NCI-H1092 (cell line): ENCODE measurements at places on chromosomes 3 and 15.

DNA sequence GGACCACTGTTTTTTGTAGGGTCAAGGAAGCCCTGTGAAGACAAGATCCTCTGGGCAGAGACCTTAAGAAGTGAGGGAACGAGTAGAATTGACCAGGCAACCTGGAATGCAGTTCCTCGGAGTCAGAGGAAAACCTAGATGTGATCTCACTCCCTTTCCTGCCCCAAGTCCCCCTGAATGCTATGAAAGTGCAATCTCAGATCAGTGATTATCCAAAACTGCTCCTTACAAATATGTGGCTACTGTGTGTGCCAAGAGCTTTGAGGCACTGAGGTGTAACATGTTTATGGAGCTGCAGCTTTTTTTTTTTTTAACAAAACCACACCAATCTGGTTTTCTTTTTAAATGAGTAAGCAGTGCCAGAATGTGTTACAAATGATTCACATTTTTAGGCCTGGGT is 35.8 kb downstream of the THSD4 start:
- no peak for DNase-seq

DNA sequence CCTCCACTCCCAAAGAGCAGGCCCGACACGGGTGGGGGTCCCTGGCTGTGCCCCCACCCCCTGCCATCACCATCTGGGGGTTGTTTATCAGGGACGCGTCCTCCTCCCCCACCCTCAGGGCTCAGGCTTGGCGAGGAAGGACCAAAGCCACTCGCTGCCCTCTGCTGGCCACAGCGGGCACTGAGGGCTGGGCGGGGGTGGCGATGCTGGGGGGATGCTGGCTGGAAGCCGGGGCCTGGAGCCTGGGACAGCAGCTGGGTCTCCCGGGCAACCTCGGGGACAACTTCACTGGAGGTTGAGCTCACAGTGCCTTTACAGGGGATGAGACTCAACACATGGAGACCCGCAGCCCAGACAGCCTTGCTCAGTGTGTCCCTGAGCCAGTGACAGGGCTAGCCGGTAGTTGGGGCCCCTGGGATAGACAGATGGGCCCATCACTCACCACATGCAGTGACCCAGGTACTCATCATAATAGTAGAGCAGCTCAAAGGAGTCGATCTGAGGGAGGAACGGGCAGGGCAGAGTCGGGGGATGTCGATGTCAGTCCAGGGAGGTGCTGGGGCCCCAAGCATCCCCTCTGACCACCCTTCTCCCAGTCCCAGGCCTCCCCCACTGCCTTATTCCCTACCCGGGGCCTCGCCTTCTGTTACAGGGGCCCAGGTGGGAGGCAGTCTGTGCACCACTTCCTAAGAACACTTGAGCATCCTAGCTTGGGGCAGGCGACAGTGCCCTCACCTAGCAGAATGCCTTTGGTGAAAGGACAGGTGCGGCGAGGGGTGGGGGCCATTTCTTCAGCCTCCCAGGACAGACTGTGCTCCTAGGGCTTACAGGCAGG is 5.9 kb upstream of the CALML4 start:
- no peak for DNase-seq

- DNase-seq: no peak
Observed at GRCh38 chr3:62277450-62277849, 95.9 kb downstream of the FEZF2 start.

GRCh38 chr15:79053894-79054293 is 36.7 kb downstream of the RASGRF1 start:
- DNase-seq: no peak

DNA sequence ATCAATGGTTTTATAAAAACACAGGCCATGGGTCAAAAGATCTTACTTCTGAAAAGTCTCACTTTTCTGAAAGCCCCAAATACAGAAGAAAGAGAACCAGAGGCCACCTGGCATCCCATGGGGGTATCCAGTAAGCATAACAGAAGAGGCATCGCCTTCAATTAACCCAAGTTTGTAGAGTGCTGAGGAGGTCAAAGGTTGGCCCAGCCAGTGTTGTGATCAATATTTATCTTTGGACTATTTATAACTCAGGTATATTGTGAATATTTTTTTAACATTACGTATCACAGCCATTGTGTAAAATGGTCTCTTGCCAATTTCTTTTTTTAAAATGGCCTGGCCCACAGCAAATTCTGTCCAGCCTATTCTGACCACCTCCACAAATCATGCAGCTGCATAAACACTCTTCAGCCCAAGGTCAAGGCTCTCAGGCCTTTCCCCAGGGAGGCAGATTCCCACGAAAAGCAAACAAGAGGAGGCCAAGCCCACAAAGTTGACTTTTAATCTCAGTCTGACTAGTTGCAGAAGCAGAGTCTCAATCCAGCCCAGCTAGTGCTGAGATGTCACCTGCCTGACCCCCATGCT is 26.2 kb upstream of the SPTBN5 start:
- no peak for DNase-seq

- DNase-seq: no peak
Observed at GRCh38 chr3:14156201-14156600, 22.2 kb downstream of the XPC start.

GRCh38 chr3:141913150-141913811 is 36.8 kb downstream of the ATP1B3 start:
- DNase-seq: peak; percentile 31

GRCh38 chr3:32553973-32554372 is 16.7 kb downstream of the DYNC1LI1 start:
- DNase-seq: no peak

- no peak for DNase-seq
Observed at GRCh38 chr3:100525753-100526612, 33.6 kb downstream of the TMEM45A start.

DNA sequence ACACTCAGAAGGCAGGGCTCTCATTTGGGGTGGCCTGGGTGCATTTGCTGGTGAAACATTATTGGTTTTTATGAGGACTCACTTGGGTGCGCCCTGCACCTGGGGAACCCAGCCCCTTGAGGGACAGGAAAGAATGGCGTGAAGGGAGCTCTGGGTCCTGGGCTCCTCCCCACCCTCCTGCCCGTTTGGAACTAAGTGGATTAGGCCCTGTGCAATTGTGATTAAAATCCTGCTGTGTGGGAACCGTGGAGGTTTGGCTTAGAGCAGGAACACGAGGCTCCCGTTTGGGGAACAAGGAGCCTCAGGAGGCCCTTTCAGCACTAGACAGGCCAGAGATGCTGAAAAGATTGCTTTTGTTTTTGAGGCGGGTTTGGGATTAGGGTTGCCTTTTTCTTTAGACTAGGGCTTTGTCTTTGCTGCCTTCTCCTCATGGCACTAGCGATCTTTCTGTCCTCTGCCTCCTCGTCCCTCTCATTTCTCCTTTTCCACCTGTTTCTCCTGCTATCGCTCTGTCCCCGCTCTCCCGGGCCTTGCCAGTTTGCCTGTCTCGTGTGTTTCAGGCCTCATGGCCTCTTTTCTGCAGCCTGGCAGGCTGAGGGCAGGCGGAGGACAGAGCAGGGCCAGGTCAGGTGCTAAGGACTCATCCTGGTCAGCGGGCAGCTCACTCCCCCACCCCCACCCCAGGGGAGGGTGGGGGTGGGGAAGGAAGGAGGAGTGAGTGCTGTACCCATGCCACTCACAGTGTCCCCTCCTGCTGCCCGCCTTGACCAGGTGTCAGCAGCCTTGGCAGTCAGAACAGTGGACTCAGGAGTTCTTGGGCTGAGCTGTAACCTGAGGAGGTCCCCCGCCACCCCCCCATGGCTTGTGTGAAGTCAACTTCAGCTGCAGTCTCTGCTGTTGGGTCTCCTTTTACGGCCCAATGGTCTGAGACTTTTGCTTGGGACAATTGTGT is 8.6 kb downstream of the MAPKAPK3 start:
- no peak for DNase-seq

DNA sequence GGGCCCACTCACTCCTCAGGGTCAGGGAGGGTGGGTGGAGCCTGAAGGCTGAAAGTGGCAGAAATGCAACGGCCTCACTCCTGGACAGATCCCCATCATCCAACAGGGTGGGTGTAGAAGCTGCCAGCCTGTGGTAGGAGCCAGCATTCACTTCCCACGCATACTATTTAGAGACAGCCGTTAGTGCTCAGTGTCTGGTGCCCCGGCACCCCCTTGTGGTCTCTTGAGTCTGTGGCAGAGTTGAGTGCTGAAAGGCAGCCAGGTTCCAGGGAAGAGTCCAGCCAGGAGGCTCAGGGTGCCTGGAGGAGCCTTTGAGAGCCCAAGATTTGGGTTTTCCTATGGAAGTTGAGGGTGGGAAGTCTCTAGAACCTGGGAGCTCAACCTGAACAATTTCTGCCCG is 2.1 kb upstream of the GNAT1 start:
- peak; percentile 26 for DNase-seq

GRCh38 chr15:84992157-84992944 is 10.7 kb downstream of the PDE8A start:
- DNase-seq: no peak

- no peak for DNase-seq
Observed at GRCh38 chr15:74173380-74174218, at the start of gene ISLR. Gene ISLR, plus strand, starts transcription at chr15:74173710. Its CDS starts 1,149 bp downstream, at chr15:74174859.

DNA sequence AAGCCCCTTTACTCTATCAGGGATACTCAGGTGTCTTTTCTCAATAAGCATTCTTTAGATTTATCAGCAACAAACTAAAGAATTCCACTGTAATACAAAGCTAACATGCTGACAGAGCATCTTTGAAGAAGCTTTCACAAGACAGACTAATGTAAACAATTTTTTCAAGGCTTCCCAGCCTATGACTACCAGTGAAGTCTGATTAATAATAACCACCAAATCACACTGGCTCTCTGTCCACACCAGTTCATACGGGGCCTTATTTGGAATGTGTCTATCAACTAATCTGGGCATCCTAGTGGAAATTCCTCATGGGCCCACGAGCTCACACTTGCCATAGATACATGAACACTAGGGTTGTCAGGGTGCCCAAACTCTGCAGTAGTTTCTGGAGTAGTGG is 84.5 kb downstream of the EFL1 start:
- DNase-seq: no peak

DNA sequence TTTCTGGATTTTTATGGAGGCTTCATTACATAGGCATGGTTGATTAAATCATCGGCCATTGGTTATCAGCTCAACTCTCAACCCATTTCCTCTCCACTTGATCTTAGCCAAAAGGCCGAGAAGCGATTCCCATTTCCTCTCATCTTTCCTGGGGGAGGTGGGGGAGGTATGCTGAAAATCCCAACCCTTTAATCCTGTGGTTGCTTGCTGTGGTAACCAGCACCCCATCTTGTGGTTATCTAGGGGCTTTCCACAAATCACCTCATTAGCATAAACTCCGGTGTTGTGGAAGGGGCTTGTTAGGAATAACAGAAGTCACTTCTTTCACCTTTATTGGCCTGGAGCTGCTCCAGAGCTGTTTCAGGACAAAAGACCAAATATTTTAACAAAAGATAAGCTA is 20.9 kb downstream of the PDE8A start:
- no peak for DNase-seq

- no peak for DNase-seq
Observed at GRCh38 chr15:67079361-67079760, 14.0 kb downstream of the SMAD3 start.

DNA sequence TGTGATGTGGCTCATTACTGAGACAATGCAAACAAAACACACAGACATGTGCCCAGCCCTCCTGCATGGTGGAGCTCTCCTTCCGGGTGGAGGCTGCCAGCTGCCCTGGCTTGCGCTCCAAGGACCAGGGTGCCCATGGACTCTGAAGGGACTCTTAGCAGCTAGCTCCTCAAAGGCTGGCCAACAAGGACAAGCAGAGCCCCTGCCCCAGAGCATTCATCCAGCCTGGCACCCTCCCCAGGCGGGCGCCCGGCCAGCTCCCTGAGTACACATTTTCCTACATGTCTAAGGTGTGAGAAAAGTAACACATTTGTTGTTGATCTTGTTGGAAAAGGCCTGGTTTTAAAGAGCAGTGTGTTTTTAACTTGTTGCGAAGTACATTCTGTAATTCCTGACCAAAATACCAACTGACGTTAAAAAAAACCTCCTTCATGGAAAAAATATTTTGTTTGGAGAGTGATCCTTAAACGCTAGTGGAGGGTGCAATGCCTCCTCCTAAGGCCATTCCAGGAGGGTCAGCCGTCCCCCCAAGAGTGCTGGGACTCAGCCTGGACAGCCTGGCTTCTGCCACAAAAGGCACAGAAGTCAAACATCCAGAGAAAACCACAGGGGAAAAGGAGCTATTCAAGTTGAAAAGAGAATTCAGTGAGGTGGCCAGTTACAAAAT is 86.9 kb downstream of the KLF15 start:
- DNase-seq: peak; percentile 34

DNA sequence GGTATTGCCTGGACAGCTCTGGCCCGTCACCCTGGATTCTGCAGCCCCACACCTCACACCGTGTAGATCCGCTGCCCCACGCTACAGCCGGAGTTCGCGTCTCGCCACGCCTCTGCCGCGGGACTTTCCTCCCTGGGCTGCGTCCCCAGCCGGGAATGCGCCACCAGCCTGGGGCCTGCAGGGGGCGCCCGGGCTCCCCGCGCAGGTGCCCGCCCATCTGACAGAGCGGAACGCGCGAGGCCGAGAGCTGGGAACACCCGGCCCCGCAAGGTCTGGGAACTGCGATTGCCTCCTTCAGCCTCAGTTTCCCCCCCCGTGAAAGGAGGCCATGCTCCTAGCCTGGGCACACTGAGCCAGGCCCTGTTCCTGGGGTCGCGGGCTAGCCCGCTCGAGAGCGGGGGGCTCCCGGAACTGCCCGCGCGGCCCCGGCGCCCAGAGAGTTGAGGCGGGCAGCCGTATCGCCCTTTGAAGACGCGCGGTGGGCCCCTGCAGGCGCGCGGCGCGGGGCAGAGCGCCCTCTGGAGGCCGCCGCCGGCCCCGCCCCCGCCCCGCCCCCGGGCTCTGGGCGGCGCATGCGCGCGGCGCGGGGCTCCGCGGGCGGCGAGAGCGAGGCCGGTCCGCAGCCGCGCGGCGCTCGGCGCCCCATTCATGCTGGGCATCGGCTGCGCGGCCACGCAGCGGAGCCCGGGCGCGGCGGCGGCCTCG is at the start of gene PLXNA1:
PLXNA1 (plus strand) TSS at position 645 of the 705 bp plus-strand sequence. CDS start 5,479 bp downstream, outside the sequence.
- peak; percentile 44 for DNase-seq

GRCh38 chr3:95272781-95273180 is 1209.9 kb downstream of the NSUN3 start:
- no peak for DNase-seq

DNA sequence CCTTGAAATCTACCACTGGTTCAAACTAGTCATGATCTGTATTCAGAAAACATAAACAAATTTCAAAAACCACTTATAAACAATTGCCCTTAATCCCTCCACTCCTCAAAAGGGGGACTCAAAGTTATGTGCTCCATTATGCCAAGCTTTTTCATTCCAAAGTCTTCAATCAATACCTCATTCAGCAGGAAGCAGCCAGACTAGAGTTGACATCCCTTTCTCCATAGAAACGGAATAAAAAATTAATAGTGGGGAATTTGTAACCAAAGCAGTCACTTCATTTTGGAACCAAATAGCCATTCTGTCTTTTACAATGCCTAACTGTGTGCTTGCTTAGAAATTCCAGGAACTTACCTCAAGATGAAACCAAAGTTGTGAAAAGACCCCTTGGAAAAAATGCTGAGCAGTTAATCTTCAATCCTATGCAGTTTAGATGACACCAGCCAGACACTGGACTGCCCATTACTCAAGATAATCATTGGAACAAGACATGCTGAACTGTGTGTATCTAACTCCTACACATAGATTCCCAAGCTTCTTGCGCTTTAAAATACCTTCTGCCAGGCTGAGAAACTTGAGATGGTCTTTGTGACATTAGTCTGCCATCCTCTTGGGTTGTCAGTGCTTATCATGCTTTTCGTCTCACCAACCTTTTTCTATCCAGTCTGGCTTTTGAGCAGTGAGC is 406.2 kb downstream of the PLOD2 start:
- DNase-seq: no peak

GRCh38 chr3:373193-373779 is 176.7 kb downstream of the CHL1 start:
- DNase-seq: no peak

GRCh38 chr15:92981333-92981732 is 81.2 kb downstream of the CHD2 start:
- no peak for DNase-seq

- no peak for DNase-seq
Observed at GRCh38 chr15:38019066-38019465, 84.6 kb downstream of the TMCO5A start.
